ENCODE measurements at places on chromosomes 2 and 18. TPM values are rescaled to one million over a fixed set of nuclear protein-coding genes. Genes with fewer than 3 reads are reported as not detected.

Gene CCDC178
- total RNA-seq = not detected

Gene UGT1A3
- total RNA-seq = not detected

Gene DSG4
- total RNA-seq = under 0.01 TPM

Gene ARHGAP28
- 8.9 TPM for total RNA-seq

Gene FSIP2
- under 0.01 TPM for total RNA-seq

Gene TACR1
- not detected for total RNA-seq

Gene TEKT4
- total RNA-seq = not detected

Gene HADHB
- total RNA-seq = 57.0 TPM

Gene SERPINB10
- not detected for total RNA-seq

Measured in mesangial cell (primary cell).